Bronchial epithelial cell (primary cell): ENCODE measurements at places on chromosomes 11 and 22.

DNA sequence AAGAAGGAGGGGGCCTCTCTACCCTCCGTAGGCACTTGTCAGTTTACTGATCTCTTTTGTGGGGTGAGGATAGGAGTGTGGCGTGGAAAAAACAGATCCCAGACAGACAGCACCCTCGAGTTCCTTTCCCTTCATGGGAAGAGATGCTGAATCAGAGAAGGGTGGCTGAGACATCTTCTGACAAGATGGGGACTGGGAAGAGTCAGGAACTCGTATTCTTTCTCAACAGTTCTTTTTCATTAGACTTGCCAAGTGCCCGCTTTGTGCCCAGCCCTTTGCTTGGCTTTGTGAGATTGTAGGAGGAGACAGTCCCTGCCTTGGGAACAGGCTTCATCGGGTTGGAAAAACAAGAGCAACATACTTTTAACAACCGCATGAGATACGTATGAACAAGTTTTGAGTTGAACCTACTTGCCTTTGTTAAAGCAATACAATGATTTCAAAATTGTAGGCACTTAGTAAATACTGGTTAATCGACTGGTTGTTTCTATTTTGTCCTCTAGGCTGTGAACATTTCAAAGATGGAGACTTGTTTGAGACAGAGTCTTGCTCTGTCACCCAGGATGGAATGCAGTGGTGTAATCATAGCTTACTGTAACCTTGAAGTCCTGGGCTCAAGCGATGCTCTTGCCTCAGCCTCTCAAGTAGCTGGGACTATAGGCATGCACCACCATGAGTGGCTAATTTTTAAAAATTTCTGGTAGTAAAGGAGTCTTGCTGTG is 1.1 kb downstream of the RRM1 start:
- DNase-seq = peak; percentile 85

DNA sequence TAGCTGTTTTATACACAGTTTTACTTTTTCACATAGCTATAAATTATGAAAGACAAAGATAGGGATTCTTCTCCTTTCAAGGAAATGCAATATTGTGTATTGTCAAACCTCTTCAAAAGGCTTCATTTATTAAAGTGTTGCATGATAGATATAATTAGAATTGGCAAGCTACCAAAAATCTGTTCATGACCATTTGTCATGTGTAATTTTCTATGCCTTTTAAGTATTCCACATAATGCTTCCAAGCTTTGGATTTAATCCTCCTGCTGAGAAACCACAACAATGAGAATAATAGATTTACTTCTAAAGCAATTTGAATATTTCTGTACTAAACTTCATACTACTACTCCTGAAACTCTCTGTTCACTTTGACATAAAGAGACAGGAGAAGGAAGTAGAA is 403.2 kb upstream of the CCDC179 start:
- DNase-seq = no peak

- DNase-seq = no peak
Measured at GRCh38 chr11:64349404-64349803, 9.4 kb downstream of the CCDC88B start.

GRCh38 chr22:49432897-49433443 is 394.7 kb downstream of the BRD1 start:
- DNase-seq = no peak

GRCh38 chr22:41074061-41074460 is 18.3 kb upstream of the EP300 start:
- DNase-seq = no peak

GRCh38 chr22:37454857-37455686 is 27.8 kb upstream of the ELFN2 start:
- peak; percentile 86 for DNase-seq

- DNase-seq = peak; percentile 33
Measured at GRCh38 chr11:81963018-81963417, 770.6 kb downstream of the FAM181B start.

DNA sequence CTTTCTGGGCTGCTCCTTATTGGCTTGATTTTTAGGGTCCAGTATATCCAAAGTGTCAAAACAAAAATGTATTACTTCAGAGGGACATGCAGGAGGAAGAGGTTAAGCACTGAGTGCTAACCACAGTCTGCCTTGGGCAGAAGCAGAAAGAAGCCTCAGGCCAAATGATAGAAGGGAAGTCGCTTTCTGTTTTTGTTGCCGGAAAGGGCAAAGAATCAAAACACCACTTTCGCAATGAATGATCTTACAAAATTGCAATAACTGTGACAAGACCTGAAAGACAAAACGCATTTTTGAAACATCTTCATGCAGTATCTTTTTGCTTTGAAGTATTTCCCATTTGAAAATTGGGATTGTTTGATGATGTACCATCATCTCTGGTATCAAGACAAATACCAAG is 70.1 kb upstream of the PICALM start:
- no peak for DNase-seq

GRCh38 chr11:134471087-134471715 is 59.2 kb upstream of the B3GAT1 start:
- no peak for DNase-seq

DNA sequence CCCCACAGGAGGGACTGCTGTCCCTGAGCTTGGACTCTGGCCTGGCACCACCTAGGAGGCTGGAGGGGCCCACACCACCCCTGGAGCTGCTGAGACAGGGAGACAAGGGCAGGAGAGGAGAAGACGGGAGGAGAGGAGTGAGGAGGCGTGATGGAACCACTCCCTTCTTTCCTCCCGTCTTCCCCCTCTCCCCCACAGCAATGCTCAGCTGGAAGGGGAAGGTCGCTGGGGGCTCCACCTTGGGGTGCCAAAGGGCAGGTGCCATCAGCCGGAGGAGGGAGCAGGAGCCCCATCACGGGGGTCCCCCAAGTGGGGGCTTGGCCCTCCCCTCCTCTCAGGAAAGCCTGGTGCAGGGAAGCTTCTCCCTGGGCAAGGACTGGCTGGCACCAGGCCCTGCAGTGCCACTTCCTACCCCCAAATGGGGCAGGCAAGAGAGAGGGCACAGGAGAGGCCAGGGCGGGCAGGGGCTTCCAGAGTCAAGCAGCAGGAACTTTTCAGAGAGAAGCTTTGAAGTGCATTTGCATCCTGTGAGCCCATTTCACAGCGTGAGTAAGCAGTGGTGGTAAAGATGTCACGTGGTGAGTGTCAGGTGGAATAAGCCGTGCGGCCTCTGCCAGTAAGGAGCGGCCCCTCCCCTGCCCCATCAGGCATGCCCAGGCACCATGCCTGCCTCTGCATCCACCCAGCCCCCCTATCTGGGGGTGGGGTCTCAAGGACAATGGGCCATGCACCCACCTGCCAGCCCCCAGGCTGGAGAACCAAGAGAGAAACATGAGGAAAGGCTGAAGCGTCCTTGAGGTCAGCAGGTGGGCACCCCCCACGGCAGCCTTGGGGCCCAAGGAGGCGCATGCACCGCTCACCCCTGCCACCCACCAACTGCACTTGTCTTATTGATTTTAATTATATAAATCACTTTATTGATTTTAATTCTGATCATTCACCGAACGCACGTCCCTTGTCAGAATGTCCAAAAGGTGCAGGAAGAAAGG is 4.9 kb downstream of the IGF2 start:
- no peak for DNase-seq

DNA sequence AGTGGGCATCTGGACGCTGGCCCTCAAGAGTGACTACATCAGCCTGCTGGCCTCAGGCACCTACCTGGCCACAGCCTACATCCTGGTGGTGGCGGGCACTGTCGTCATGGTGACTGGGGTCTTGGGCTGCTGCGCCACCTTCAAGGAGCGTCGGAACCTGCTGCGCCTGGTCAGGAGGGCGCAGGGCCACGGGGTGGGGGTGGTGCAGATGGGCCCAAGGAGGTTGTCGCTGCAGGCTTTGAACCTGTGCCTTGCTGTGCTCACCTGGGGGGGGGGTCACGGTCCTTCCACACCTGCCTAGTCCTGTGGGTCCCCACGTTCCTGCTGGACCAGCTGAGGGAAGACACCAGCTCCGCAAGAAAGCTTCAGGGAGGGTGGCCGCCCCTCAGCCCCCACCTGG is 3.5 kb downstream of the CD151 start:
- DNase-seq = no peak

GRCh38 chr11:102757823-102758549 is 22.4 kb downstream of the MMP10 start:
- peak; percentile 98 for DNase-seq

GRCh38 chr11:108866781-108867180 is 201.9 kb downstream of the DDX10 start:
- DNase-seq = no peak

DNA sequence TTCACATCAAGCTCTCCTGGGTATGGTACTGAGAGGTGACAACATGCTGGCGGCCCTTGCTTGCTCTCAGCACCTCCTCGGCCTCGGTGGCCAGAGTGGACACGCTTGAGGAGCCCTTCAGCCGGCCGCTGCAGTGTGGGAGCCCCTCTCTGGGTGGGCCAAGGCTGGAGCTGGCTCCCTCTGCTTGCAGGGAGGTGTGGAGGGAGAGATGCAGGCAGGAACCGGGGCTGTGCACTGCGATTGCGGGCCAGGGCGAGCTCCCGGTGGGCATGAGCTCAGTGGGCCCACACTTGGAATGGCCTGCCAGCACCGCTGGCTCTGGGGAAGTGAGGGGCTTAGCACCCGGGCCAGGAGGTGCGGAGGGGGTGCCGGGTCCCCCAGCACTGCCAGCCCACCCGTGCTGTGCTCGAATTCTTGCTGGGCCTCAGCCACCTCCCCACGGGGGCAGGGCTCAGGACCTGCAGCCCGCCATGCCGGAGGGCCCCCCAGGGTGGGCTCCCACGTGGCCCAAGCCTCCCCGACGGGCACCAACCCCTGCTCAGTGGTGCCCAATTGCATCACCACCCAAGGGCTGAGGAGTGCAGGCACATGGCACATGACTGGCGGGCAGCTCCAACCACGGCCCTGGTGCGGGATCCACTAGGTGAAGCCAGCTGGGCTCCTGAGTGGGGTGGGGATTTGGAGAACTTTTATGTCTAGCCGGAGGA is 106.2 kb downstream of the RAB38 start:
- DNase-seq = no peak

DNA sequence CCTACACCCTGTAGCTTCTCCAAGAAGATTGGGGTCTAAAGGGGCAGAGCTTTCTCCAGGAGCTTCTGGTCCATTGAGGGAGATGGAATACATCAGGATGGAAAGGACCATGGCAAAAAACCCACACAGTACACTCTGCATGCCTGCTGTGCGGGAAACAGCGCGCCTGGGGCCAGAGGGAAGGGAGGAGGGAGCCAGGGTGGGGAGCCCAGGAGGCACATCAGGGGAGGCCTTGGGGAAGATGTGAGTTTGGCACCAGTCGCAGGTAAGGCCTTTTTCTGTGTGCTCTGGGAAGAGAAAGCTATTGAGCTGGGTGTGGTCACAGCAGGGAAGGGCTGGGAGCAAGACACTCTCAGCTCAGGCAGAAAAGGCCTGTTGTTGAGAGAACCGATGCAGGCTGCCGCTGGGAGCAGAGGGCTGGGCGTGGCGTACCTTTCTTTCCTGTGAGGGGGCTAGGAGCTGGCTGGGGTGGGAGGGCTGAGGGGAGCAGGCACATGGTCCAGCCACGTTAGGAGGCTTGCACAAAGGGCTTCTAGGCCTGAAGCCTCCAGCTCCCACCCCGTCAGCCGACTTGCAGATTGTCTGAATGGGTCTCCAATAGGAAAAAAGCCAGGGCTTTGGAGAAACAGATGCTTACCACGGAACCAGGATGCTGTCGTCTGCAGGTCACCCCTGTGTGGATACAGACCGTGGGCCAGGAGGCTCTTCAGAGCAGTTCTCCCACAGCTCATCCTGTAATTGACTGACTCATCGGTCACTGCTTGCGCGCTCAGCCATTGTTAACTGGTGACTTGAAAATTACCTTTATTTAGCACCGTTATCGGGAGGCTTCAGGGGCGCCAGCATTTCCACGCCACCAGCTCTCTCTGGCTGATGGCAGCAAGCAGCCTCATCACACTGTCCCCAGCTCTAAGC is 237.3 kb downstream of the ST3GAL4 start:
- DNase-seq = no peak

GRCh38 chr11:63560506-63561180 is 2.5 kb downstream of the PLAAT2 start:
- peak; percentile 47 for DNase-seq

DNA sequence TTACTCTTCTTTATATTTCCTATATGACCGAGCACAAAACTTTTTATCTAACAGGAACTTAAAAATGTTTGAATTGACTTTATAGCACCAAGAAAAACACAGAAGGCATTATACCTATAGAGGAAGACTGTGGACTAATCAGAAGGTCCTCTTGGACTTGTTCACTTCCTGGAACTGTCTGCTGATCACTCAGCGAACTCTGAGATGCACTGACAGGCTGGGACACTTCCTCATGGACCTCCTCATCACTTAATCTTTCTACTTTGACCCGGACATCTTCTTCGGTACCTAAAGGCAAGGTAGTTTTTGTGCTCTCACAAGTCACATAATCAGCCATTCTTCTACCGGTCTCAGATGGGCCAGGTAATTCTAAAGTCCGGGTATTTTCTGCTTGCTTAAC is 54.0 kb downstream of the ZBTB44 start:
- DNase-seq = no peak

GRCh38 chr11:41660585-41660984 is 201.1 kb upstream of the LRRC4C start:
- DNase-seq = no peak

- no peak for DNase-seq
Measured at GRCh38 chr22:22614065-22614464, 30.3 kb upstream of the GGTLC2 start.

DNA sequence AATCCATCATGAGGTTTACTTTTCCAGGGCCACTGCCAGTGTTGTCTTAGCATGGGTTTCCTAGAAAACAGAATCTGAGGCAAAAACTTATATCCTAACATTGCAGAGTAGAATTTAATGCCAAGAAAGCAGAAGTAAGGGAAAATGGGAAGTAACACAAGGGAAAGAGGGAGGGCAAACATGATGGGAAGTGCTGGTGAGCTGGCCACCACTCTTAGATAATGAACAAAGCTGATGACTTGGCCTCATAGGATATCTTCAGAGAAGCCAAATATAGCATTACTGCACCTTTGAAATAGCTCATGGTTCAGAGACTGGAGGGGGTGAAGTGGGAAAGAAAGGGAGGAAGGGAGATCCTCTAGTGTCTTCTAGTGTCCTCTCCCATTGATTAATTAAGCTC is 24.8 kb upstream of the CALCB start:
- no peak for DNase-seq

GRCh38 chr11:924406-925157 is 1.1 kb upstream of the AP2A2 start:
- no peak for DNase-seq

- no peak for DNase-seq
Measured at GRCh38 chr11:10857459-10857708, 469 bp downstream of the ZBED5 start.
